ENCODE measurements at places on chromosomes 16 and 17.

GRCh38 chr17:43658900-43659299 is 2.8 kb downstream of the MEOX1 start:
- DNase-seq, result no peak

DNA sequence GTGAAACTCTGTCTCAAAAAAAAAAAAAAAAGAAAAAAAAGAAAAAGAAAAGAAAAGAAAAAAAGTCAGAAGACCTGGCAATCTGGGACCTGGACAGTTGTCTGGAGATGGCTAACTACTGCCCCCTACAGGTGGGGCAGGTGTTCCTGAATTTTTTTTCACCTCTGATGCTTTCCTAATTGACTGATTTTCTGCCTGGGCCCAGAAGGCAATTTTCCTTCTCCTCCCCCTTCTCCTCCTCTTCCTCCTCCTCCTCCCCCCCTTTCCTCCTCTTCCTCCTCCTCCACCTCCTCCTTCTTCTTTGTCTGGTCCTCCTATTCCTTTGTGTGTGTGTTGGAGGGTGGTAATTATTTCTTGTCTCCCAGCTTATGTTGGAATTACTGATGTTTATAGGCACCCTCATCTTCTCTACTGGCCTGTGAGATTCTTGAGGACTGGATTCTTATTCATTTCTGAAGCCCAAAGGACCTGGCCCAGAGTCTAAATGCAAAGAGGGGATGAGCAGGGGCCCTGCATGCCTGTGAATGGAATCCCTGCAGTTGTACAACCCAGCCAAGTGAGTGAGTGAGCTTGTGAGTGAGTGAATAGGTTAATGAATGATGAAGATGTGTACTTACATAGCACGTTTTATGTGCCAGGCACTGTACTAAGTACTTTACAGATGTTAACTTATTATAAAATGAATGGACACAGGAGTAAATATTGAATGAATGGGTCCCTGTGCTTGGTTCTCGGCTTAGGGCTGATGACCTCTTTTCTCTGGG is 26.9 kb downstream of the IRX5 start:
- DNase-seq, result no peak

GRCh38 chr16:51137097-51137496 is 14.0 kb downstream of the SALL1 start:
- no peak for DNase-seq

- no peak for DNase-seq
These were observed 31.3 kb downstream of the WIPI1 start for GRCh38 chr17:68425979-68426378.

- DNase-seq, result peak; percentile 67
These were observed 633 bp upstream of the NOL3 start for GRCh38 chr16:67169642-67170167.

Data from hematopoietic multipotent progenitor cell (in vitro differentiated cells).